ENCODE measurements at places on chromosomes 5 and 9.

DNA sequence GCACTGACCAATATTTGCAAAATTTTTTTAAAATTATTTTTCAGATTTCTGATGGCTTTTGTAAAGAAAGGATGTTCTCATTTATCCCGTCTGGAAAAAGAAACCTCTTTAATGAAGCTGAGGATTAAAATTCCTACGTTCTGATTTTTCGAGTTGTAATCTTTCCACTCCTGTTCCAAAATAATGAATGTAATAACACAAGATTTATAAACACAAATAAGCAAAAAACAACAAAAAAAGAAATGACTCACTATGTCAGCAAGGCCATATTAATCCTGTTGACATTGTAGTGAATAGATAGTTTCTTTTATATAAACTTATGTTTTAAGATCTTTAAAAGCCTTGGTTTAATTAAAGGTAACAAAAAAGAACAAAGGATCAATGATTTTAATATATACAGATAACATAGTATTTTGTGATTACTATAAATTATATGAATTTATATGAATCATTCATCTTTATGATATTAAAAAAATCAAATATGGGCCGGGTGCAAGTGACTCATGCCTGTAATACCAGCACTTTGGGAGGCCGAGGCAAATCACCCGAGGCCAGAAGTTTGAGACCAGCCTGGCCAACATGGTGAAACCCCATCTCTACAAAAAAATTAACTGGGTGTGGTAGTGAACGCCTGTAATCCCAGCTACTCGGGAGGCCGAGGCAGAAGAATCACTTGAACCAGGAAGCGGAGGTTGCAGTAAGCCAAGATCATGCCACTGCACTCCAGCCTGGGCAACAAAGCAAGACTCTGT lies 336.6 kb upstream of the DAB2 start:
- no peak for DNase-seq

- no peak for DNase-seq
Observed at GRCh38 chr5:62550103-62550502, 28.5 kb upstream of the LRRC70 start.

DNA sequence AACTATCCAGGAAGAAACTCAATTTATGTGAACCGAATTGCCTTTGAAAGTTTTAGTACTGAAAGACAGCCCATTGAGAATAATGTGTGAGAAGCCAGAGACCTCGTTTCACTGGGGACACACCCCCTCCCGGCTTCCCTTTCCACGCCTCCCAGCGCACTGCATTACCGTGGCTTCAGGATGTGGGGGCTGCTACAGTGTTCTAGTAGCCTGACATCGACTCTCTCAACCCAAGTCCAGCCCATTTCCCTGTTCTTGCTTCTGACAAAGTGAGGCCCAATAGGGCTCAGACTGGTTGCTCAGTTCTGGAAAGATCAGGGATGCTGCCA lies 3.5 kb downstream of the PAX5 start:
- no peak for DNase-seq

DNA sequence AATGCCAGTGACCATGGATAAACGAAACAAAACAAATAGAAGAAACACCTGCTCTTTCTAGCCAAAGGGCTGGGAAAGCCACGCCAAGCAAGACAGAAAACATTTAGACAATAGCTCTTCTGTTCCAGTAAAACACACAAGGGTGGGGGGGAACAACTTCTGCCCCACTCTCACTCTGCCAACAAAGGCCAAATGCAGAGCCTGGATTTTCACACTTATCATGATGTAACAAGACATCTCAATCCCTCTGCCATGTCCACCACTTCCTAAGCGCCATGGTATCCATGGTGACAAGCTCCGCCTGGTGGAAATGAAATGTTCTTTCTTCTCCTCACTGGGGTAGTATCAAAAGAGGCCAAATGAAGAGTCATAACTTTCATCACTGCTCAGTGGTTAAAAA lies 60.6 kb downstream of the DRD1 start:
- no peak for DNase-seq

All from activated CD4-positive, alpha-beta T cell treated with anti-CD3 and anti-CD28 coated beads, Interleukin-2, amount 50 U/mL, for 48 hours (primary cell).